ENCODE measurements at places on chromosomes 2 and 18. TPM values are rescaled to one million over a fixed set of nuclear protein-coding genes. Genes with fewer than 3 reads are reported as not detected.

Gene RNF125
- 3.4 TPM for polyA plus RNA-seq

Gene TNFAIP6
- polyA plus RNA-seq, result 1.7 TPM

Gene PLA2R1
- polyA plus RNA-seq, result 5.1 TPM

Gene TPO
- 5.4 TPM for polyA plus RNA-seq

Gene ABCG8
- 0.01 TPM for polyA plus RNA-seq

Gene AFF3
- 15.1 TPM for polyA plus RNA-seq

Gene NUP35
- 12.5 TPM for polyA plus RNA-seq

Gene SLC35F6
- 18.8 TPM for polyA plus RNA-seq

Gene PLEK
- polyA plus RNA-seq, result 4.7 TPM

Gene MROH2A
- 7.3 TPM for polyA plus RNA-seq

Gene GPR35
- polyA plus RNA-seq, result 3.3 TPM

Gene ST6GAL2
- 1.3 TPM for polyA plus RNA-seq

Gene ADAM23
- polyA plus RNA-seq, result 2.4 TPM

Gene INPP5D
- 8.4 TPM for polyA plus RNA-seq

Measured in urinary bladder (tissue), 4 donors.